Epithelial cell of proximal tubule (primary cell): ENCODE measurements at places on chromosomes 6 and 20.
A peak's percentile ranks its signal among the peaks of the same experiment; 100 is the strongest.

GRCh38 chr20:17762243-17762872 lies 62.6 kb downstream of the BANF2 start:
- no peak for DNase-seq

DNA sequence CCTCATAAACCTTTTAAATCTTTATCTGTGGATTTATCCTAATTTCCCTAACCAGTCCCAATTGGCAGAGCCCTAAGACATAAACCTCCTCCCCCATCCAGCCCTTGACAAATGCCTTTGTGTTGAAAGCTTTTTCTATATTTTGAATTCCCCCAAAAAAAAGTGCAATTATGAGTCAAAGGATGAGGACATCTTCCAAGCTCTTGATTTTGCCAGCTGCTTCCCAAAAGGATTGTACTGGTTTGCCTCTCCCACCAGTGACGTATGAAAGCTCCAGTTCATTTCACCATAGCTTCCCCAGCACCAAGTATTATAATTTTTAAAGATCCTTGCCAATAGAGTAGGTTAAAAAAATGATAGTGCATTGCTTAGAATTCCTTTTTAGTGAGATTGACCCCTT lies 38.9 kb downstream of the SIRPA start:
- DNase-seq: no peak

DNA sequence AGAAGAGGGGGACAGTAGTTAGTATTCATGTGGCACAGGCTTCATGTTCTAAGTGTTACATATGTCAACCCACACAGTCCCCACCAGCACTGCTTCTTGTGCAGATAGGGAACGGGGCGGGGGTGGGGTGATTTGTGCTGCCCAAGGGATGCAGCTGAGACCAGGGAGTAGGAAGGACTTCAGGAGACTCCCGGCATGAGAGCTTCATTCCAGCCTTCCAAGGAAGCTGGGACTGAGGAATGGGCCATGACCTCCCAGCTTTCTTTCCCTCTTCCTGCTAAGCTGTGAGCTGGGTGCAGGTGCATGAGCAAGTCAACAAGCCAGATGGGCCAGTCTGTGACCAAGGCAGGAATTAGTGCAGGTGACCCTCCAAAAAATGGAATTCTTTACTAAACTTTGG lies 9.2 kb downstream of the BEND3 start:
- no peak for DNase-seq

DNA sequence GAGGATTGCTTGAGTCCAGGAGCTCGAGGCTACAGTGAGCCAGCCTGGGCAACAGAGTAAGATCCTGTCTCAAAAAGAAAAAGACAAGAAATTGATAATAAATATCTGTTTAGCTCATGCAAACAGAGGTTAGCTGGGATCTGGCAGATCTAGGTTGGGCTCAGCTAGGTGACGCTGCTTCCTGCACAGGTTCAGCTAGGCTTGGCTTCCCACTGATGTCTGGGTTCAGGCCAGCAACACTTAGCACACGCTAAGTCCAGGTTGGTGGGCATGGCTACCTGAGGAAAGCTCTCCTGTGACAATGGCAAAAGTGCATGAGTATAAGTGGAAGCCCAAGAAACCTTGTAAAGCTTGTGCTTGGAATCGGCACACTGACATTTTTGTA lies 48.7 kb downstream of the RIN2 start:
- no peak for DNase-seq

GRCh38 chr20:1491281-1491840 lies at the start of gene SIRPB2:
Gene SIRPB2, minus strand, starts transcription at chr20:1491420. Its CDS starts 61 bp downstream, at chr20:1491359.
- no peak for DNase-seq

GRCh38 chr20:62621251-62622110 lies 20.8 kb upstream of the SLCO4A1 start:
- DNase-seq: no peak

- DNase-seq: no peak
Measured at GRCh38 chr6:761997-762396, 69.1 kb upstream of the EXOC2 start.

- DNase-seq: no peak
Measured at GRCh38 chr6:91486200-91486599, 899.3 kb upstream of the MAP3K7 start.

GRCh38 chr6:34601706-34602105 lies 45.6 kb upstream of the SPDEF start:
- no peak for DNase-seq

DNA sequence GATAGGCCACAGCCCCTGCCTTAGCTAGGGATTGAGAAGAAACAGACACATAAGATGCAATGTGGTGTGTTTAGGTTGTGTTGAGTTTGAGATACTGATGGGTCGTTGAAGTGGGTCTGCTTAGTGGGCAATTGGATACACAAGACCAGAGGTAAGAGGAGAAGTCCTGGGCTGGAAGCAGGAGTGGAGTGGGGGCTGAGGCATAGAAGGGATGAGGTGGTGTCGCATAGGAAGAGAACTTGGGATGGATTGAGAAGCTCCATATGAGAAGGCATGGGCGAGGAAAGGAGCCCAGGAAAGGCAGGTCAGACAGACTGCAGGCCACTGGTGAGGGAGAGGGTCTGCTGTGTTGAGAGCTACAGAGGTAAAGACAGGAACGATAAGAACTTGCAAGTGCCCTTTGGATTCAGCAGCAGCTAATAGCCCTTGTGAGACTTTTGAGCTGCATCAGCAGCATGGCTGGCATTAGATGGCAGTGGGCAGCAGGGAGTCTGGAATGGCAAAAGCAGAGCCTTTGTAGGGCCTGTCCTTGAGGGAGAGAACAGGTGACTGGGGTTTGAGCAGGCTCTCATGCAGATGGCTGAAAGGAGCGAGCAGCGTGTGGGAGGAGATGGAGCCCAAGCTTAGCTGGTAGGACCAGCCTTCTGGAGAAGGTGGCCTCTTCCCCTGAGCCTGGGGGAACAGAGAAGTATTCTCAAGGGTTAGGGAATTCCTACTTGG lies 33.2 kb downstream of the PLCG1 start:
- DNase-seq: no peak

GRCh38 chr6:123745895-123746294 lies 57.8 kb upstream of the NKAIN2 start:
- peak; percentile 33 for DNase-seq
